ENCODE measurements at places on chromosomes 11 and 22. TPM values are rescaled to one million over a fixed set of nuclear protein-coding genes. Genes with fewer than 3 reads are reported as not detected.

DNA sequence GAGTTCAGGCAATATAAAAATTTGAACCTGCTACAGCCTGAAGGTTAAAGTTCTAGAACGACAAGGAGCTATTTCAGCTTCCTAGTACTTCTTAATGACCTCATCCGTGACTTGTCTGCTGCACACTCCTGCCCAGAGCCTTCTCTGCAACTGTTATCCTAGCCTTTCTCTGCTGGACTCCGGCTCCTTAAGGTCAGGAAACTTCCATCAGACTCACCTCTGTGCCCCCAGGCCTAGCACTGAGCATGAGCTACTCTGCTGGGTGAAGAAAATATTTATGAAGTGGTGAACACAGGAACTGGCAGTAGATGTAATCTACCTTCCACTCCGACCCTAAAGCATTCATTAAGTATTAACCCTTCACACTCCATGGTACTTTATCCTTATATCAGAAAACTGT lies 18.4 kb downstream of the CSNK2A3 start:
- no peak overlapping the region for H3K27ac ChIP-seq
- no peaks in the 10 kb centered on the region for H3K27me3 ChIP-seq
- no peak for DNase-seq
- H3K4me1 ChIP-seq: peaks cover 11% of the 10 kb centered on the region

DNA sequence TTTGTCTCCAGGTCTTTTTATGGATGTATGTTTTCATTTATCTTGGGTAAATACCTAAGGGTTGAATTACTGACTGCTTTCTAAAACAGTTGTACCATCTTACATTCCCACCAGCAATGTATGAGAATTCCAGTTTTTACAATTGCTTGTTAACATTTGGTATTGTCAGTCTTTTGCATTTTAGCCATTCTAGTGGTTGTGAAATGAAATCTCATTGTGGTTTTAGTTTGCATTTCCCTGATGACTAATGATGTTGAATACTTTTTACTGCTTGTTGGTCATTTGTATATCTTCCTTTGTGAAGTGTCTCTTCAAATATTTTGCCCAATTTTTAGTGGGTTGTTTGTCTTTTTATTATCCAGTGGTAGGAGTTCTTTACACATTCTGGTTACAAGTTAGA lies 92.8 kb downstream of the ARFGAP2 start:
- no peak overlapping the region for H3K4me3 ChIP-seq
- no peak overlapping the region for H3K27ac ChIP-seq
- H3K27me3 ChIP-seq: no peaks in the 10 kb centered on the region

GRCh38 chr11:128455766-128456165 lies 131.6 kb downstream of the ETS1 start:
- no peak overlapping the region for H3K4me3 ChIP-seq
- H3K4me1 ChIP-seq: peaks cover 34% of the 10 kb centered on the region
- peak overlapping the region; percentile 91 for H3K27ac ChIP-seq

- no peak overlapping the region for H3K4me3 ChIP-seq
- no peak overlapping the region for H3K27ac ChIP-seq
- no peak for DNase-seq
- H3K27me3 ChIP-seq: no peaks in the 10 kb centered on the region
Observed at GRCh38 chr11:75689863-75690609, 21.2 kb upstream of the MAP6 start.

- H3K4me3 ChIP-seq: no peak overlapping the region
- H3K36me3 ChIP-seq: peaks cover 37% of the 10 kb centered on the region
- DNase-seq: no peak
- H3K4me1 ChIP-seq: peaks cover 36% of the 10 kb centered on the region
Observed at GRCh38 chr11:62556875-62557631, 10.4 kb upstream of the AHNAK start.

DNA sequence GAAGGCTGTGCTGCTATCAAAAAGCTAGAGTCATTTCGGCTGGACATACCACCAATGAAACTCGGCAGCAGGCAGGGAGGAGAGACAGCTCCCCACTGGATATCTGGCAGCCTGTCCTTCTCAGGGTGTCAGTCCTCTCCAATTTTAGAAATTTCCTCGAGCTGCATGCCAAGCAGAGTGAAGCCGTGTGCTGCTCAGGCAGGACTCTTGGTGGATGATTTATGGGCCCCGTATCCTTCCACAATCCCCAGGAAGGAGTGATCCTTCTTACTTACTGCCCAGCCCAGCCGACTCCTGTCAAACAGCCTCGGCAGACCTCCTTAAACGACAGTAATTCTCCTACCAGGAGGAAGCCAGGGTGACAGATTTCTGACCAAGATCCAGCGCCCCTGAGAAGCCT lies 410.4 kb downstream of the TENM4 start:
- no peaks in the 10 kb centered on the region for H3K36me3 ChIP-seq
- no peak overlapping the region for H3K27ac ChIP-seq
- no peak for DNase-seq
- no peak overlapping the region for H3K4me3 ChIP-seq

DNA sequence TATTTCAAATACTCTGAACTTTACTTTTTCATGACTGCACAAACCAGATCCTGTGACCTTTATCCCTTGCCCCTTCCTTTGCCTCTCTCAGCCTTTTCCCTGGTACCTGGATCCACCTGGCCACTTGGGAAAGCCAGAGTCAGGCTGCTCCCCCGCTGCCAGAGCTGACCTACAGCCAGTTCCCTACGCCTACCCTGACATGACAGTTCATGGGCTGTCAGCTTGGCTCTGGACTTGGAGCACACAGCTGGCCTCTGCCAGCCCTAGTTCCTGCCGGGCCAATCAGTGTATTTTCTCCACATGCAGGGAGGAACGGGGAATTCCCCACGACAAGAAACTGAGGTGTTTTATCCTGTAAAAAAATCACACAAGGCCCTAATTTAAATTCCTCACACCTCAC lies 382.6 kb downstream of the INSC start:
- no peak for DNase-seq
- H3K4me3 ChIP-seq: no peak overlapping the region
- H3K4me1 ChIP-seq: peaks cover 6% of the 10 kb centered on the region
- H3K36me3 ChIP-seq: no peaks in the 10 kb centered on the region
- no peaks in the 10 kb centered on the region for H3K27me3 ChIP-seq
- H3K27ac ChIP-seq: no peak overlapping the region

- no peaks in the 10 kb centered on the region for H3K27me3 ChIP-seq
- peak overlapping the region; percentile 80 for H3K4me3 ChIP-seq
- peaks cover 31% of the 10 kb centered on the region for H3K36me3 ChIP-seq
- no peak for DNase-seq
Observed at GRCh38 chr22:50251477-50252081, 514 bp upstream of the HDAC10 start.

GRCh38 chr22:31238057-31238456 lies 26.0 kb downstream of the LIMK2 start:
- peaks cover 21% of the 10 kb centered on the region for H3K4me1 ChIP-seq
- no peak for DNase-seq
- H3K27me3 ChIP-seq: no peaks in the 10 kb centered on the region
- H3K4me3 ChIP-seq: no peak overlapping the region
- peak overlapping the region; percentile 36 for H3K27ac ChIP-seq

The RIMBP3B gene
- not detected for polyA plus RNA-seq

The PLA2G3 gene
- polyA plus RNA-seq: not detected

The GRM5 gene
- polyA plus RNA-seq: not detected

Measured in SK-N-SH (cell line).